Upper lobe of right lung (tissue), 1 donor: ENCODE measurements at places on chromosomes 2 and 18. TPM values are rescaled to one million over a fixed set of nuclear protein-coding genes. Genes with fewer than 3 reads are reported as not detected.
A peak's percentile ranks its signal among the peaks of the same experiment; 100 is the strongest.

Gene APCDD1
- total RNA-seq: 27.6 TPM

Gene DLGAP1
- total RNA-seq: 5.4 TPM

DNA sequence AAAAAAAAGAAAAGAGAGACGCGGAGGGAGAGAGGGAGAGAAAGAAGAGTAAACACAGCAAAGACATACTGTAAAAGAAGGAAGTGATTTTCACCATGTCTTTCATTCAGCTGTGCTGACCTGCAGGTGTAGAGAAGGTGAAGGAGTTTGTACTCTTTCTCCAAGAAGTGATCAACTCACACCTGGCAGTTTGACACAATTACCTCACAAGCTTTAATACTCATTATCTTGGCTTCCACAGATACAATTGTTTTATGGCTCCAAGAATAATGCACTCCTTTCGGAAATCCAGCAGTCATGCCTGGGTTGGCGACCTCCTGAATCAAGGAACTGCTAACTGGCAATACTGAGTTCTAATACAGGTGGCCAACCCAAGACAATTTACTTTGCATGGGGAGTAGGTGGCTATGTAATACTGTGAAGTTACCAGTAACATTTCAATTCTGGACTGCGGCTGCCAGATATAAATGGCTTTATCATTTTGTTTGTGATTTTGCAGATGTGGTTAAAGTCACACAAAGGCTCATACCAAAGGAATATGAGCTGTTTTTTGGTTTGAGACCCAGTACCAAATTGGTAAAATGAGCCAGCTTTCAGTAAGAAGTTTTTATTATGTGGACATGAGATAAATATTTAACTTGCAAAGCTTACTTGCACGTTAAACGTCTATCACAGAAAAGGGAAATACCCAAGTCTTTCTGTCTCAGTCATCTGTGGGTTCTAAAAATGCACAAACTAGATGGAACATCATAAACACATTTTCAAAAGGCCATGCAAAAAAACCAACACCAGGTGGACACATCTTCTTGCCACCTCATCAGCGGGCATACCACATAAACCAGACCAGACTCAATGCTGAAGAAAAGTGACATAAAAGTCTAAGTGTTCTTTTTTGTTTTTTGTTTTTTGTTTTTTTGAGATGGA, 69.3 kb downstream of the NCKAP5 start:
- H3K4me1 ChIP-seq: peaks cover 4% of the 10 kb centered on the region
- no peak overlapping the region for H3K4me3 ChIP-seq
- no peaks in the 10 kb centered on the region for H3K36me3 ChIP-seq
- no peak overlapping the region for H3K27ac ChIP-seq
- no peaks in the 10 kb centered on the region for H3K27me3 ChIP-seq

GRCh38 chr2:112813280-112813966, 23.2 kb downstream of the IL1B start:
- no peaks in the 10 kb centered on the region for H3K27me3 ChIP-seq
- no peak overlapping the region for H3K27ac ChIP-seq
- peaks cover 8% of the 10 kb centered on the region for H3K4me1 ChIP-seq
- DNase-seq: no peak

DNA sequence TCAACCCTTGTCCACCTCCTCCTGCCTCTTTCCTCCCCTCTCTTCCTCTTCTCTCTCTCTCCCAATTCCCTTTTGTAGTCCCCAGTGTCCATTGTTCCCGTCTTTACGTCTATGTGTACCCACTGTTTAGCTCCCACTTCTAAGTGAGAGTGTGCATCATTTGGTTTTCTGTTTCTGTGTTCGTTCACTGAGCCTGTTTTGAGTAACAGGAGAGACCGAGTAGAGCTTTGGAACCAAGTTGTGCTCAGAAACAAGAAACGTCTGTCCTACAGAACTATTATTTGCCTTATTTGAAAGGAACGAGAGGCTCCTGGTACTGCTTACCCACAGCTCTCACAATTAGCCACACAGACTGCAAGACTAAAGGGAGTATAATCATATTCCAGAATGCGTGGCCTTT, 50.1 kb upstream of the MAPRE2 start:
- no peaks in the 10 kb centered on the region for H3K27me3 ChIP-seq
- H3K36me3 ChIP-seq: no peaks in the 10 kb centered on the region
- no peak overlapping the region for H3K4me3 ChIP-seq
- DNase-seq: no peak
- no peak overlapping the region for H3K27ac ChIP-seq
- no peaks in the 10 kb centered on the region for H3K4me1 ChIP-seq

- no peak for DNase-seq
- no peak overlapping the region for H3K4me3 ChIP-seq
- no peaks in the 10 kb centered on the region for H3K27me3 ChIP-seq
- peaks cover 3% of the 10 kb centered on the region for H3K4me1 ChIP-seq
Observed at GRCh38 chr2:172836347-172836821, 100.7 kb downstream of the RAPGEF4 start.

- H3K36me3 ChIP-seq: no peaks in the 10 kb centered on the region
- no peak overlapping the region for H3K4me3 ChIP-seq
- H3K27me3 ChIP-seq: peaks cover 6% of the 10 kb centered on the region
- no peak overlapping the region for H3K27ac ChIP-seq
Observed at GRCh38 chr2:10097352-10098148, 17.3 kb upstream of the CYS1 start.

DNA sequence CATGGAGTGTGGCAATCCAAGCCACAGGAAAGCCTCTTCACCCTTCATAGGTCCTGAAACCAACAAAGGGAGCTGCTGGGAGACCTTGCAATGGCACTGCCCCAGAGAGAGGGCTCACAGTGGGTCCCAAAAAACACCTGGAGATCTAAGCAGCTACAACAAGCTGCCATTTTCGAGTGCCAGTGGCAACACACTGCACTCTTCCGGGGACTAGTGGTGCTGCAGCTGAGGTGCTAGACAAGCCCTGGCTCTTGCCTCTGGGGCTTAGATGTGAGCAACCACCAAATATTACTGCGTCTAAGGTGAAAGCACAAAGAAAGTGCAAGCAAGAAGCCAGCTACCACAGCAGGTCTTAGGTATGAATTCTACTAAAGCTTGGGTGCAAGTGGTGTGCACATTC, 192.9 kb downstream of the NOL4 start:
- H3K36me3 ChIP-seq: no peaks in the 10 kb centered on the region
- DNase-seq: no peak
- H3K27ac ChIP-seq: no peak overlapping the region
- H3K27me3 ChIP-seq: no peaks in the 10 kb centered on the region
- no peak overlapping the region for H3K4me3 ChIP-seq

DNA sequence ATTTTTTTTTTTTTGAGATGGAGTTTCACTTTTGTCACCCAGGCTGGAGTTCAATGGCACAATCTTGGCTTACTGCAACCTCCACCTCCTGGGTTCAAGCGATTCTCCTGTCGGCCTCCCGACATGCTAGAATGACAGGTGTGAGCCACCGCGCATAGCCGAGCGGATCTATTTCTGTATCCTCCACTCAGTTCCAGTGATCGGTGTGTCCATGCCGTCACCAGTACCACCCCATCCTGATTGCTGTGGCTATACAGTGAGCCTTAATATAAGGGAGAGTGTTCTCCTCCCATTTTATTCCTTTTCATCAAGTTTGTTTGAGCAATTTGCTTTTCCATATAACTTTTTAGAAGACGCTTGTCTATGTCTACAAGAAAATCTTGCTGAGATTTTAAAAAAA, 35.2 kb downstream of the RFX8 start:
- no peak for DNase-seq
- H3K4me3 ChIP-seq: no peak overlapping the region
- H3K27me3 ChIP-seq: no peaks in the 10 kb centered on the region
- no peaks in the 10 kb centered on the region for H3K36me3 ChIP-seq
- no peaks in the 10 kb centered on the region for H3K4me1 ChIP-seq
- H3K27ac ChIP-seq: no peak overlapping the region

DNA sequence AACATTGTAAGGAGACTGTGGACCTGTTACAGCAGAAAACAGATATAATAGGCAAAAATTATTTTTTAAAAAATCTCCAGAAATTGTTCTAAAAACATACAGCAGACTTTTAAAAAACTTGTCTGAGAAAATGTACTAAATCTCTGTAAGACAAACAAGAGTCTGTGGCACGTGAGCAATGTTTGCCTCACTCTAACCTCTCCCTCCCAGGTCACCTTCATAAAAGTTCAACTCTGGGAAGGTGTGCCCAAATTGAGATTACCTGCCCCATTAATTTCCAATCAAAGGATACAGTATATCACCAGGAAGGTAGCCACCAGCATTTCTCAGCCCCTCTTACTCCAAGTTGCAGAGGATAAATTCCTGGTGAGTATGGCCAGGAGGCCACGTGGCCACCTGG, 992.7 kb downstream of the TMEM182 start:
- H3K27me3 ChIP-seq: no peaks in the 10 kb centered on the region
- H3K4me1 ChIP-seq: no peaks in the 10 kb centered on the region
- H3K27ac ChIP-seq: no peak overlapping the region
- no peak overlapping the region for H3K4me3 ChIP-seq

- no peak overlapping the region for H3K4me3 ChIP-seq
- peak; percentile 34 for DNase-seq
- peaks cover 7% of the 10 kb centered on the region for H3K27me3 ChIP-seq
- no peaks in the 10 kb centered on the region for H3K4me1 ChIP-seq
Observed at GRCh38 chr2:232464544-232464885, 8.6 kb downstream of the ALPI start.

DNA sequence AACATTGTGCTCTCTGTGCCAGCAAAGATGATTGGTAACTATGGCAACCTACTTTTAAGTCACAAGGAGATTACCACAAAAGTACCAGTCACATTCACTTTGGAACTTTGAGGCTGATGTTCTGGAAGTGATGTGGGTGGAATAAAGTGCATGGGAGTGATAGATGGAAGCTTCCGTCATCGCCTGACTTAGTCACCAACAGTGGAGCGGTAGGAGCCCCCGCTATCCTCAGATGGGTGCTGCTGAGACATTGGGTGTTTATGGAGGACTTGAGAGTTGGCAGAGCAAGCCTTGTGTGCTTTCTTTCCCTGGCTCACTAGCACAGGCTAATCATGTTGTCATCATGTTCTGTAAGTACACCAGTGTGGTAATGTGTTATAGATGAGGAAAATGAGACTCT, 4.6 kb downstream of the PPP1R7 start:
- peaks cover 11% of the 10 kb centered on the region for H3K4me1 ChIP-seq
- no peaks in the 10 kb centered on the region for H3K27me3 ChIP-seq
- H3K4me3 ChIP-seq: no peak overlapping the region
- no peak for DNase-seq
